ENCODE measurements at places on chromosomes 4 and X.

GRCh38 chr4:122765692-122766352, 33.3 kb downstream of the BBS12 start:
- DNase-seq = peak; percentile 37

GRCh38 chrX:28329156-28329555, 258.1 kb upstream of the IL1RAPL1 start:
- DNase-seq = no peak

- no peak for DNase-seq
These were observed 19.9 kb downstream of the PHKA1 start for GRCh38 chrX:72694170-72694569.

DNA sequence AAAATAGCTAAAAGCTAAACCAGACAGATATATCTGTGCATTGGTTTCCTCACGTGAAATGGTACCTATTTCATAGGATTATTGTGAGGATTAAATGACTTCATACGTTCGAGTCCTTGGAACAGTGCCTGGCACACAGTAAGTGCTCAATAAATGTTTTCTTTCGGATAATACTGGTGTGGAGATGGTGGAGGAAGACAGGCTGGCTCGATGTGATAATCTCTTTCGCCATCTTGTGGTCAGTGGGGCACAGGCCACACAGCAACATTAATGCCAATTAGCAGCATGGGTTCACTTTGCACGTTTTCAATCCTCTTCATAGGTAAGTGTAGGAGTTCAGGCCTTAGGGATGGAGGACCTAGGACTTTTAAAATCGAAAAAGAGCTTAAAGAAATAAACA, 9.3 kb downstream of the PAGE4 start:
- DNase-seq = peak; percentile 38

DNA sequence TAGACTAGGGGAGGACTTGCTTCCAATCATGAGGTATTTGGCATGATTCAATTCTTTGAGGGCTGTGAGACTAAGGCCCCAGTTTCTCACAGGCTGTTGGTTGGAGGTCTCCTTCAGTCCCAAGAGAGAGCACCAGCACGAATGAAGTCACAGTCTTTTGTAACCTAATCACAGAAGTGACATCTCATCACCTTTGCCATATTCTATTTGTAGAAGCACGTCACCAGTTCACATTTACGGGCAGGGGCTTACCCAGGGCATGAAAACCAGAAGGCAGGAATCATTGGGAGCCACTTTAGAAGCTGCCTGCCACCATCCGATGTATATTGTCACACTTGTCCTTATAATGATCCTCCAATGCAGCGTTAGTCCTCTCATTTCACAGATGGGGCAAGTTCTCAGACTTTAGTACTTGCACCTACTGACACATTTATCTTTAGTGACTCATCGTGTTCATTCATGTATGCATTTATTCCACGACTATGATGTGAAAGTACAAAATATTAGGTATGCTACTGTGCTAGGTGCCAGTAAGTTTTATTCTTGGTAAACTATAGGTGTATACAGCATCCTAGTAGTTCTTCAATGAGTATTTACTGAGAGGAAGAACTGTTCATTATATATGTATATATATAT, 163.8 kb upstream of the PGRMC2 start:
- no peak for DNase-seq

- DNase-seq = no peak
These were observed 25.9 kb downstream of the PLAC1 start for GRCh38 chrX:134632355-134632754.

GRCh38 chr4:186958726-186959350, 235.2 kb upstream of the FAT1 start:
- DNase-seq = no peak
